SJSA1 (cell line): ENCODE measurements at places on chromosomes 3 and 15. TPM values are rescaled to one million over a fixed set of nuclear protein-coding genes. Genes with fewer than 3 reads are reported as not detected.

The CHRNA3 gene
- total RNA-seq = not detected in 2 replicates

DNA sequence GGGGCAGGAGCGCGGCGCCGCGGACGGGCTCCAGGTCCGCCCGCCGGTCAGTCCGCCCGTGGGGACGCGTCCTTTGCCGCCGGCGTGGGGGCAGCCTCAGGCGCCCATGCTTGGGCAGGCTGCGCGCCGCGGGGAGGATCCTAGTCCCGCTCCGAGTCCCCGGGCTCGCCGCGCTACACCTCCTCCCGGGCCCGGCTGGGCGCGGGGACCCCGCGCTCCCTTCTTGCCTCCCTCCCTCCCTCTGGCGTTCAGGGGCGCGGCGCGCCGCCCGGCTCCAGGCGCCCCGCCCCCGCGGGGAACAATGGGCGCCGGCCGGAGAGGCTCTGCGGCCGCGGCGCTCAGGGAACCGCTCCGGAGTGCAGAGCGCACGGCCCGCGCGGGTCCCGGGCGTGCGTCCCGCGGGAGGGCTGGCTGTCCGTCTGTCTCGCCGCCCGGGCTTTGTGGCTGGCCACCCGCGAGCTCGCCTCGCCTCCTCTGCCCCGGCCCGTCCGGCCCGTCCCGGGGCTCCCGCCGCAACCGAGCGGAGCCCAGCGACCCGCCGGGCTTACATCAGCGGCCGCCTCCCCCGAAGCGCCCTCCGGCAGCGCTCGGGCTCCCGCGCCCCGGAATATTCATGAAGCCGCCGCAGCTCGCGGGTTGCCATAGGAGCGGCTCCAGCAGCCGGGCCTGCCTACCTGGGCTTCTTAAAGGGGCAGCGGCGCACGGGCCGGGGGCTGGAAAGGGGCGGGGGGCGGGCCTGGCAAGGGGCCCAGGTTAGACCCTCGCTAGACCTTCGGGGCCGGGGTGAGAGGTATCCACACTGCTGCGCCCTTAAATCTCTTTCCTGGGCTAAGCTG, at the start of gene HCN4:
TSS of gene HCN4 (minus strand) at position 658 of the 836 bp plus-strand sequence. CDS start 688 bp downstream, outside the sequence.
- no peak for DNase-seq

DNA sequence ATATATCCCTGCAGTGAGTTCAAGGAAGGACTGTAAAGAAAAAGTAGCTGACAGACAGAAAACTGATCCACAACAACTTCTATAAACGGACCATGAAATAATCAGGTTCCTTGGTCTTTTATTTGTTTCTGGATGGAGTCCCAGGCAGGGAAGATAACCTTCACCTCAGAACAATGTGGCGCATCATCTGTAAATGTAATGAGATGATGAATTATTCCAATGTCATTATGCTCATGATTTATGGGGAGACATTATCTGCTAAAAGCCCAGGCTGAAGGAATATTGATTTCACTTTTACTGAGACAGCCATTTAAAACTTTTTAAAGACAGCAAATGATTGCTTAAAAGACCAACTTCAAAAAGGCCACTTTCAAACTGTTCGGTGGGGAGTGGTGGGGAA, 354.9 kb upstream of the ADAMTS9 start:
- no peak for DNase-seq

The GOLGA8S gene
- 0.05 TPM in 1 of 2 replicates, not detected in the other for total RNA-seq

The CCDC39 gene
- total RNA-seq = not detected in 2 replicates

The CHL1 gene
- total RNA-seq = not detected in 2 replicates

The SPINK8 gene
- not detected in 2 replicates for total RNA-seq

DNA sequence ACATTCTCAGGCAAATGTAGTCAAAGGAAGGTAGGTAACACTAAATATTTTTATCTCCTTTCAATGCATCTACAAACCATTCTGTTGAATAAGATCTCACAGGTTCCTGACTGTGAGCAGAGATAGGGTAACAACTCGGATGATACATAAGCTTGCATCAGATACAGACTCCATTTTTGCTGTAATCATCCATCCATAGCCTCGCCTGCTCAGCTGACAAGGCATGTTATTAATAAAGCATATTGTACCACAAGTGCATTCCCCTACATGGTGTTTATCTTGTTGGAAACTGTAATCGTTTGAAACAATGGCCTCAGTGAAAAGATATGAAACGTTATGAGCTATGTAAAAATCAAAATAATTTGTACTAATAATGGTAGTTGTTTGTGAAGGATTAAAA, 35.4 kb upstream of the TCF12 start:
- no peak for DNase-seq

- peak; percentile 25 for DNase-seq
Measured at GRCh38 chr3:9352917-9353752, 9.7 kb upstream of the THUMPD3 start.

The PRRT3 gene
- 0.25 and 0.58 TPM in 2 replicates for total RNA-seq

GRCh38 chr3:17027318-17027717, 142.6 kb downstream of the PLCL2 start:
- no peak for DNase-seq

DNA sequence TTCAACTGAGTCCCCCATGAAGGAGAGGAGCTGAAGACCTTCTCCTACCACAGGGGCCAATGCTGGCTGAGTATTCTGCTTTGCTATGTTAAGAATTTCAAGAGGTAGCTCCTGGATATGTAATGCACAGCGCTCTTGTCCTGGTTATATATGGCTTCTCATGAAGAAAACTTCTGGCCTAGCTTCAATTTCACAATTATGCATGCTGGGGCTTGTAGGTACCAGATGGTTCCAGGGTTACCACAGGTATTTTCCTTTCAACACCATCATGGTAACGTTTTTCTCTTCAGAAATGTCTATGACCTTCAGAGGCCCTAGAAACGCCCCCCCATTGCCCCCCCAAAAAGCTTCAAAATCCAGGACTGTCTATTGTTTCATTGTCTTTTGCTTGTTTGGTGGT, 311.7 kb upstream of the ICE2 start:
- DNase-seq = no peak

DNA sequence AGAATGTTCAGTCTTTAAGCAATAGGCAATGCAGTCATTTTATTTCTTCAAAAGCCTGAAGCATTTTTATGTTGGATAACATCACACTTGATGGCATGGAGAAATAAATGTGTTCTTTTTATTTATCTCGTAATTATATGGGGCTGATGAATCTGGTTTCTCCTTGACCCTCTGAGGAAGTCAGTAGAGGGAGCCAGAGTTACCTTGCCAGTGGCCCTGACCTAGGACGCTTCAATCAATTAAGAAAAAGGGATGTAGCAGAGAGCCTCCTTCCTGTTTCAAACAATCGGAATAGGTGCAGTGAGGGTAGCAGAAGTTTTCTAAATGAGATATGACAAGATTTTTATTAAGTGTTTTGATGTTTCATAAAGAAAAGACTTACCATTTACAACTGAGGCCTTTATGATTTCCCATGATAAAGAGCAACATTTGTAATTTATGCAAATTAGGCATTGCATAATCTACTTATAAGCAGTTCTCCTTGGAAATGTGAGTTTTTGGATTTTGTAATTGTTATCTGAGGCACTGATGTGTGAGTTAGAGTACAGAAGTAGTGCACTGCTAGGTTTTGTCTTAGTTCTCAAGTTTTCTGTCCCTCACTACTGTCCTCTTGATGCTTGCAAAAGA, 129.1 kb downstream of the RAP2B start:
- DNase-seq = no peak

- DNase-seq = no peak
Measured at GRCh38 chr3:151142929-151143328, 57.5 kb downstream of the MED12L start.

DNA sequence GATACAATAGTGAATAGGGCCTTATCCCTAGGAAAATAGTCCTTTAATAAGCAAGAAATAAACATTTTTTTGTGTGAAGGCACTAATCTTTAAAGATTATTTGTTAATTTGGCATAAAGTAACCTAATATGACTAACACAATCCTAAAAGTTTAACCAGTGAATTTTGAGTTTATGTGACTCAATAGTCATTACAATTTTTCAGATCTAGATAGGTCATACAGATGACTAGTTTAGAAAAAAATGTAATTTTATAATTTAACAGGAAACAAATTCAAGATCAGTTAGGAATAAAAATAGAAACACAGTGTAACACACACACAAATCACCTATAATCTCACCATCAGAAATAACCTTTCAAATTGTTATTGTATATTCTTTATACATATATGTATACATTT, 620.7 kb upstream of the ALCAM start:
- no peak for DNase-seq
